ENCODE measurements at places on chromosomes 16 and 17.

GRCh38 chr17:75610103-75610984 lies 22.7 kb downstream of the MYO15B start:
- no peak for DNase-seq

GRCh38 chr16:11201498-11202259 lies 54.3 kb downstream of the SOCS1 start:
- DNase-seq = no peak

DNA sequence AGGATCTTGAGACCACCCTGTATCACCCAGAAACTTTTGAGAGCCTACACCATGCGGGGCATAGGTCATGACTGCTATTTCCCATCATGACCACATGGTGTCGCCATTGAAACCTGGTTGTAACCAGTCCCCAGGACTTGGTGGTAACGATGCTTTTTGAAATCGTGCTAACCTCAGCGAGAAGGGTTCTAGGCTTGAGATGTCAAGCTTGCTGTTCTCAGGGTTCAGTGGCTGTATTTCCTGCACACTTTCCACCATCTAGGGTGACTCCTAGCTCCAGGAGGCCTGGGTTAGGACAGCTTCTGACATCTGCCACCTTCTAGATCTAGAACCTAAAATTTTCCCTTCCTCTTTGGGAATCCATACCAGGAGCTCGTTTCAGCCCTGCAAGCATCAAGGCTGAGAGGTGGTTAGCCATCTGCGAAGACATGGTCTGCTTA lies 13.0 kb upstream of the SPNS3 start:
- DNase-seq = peak; percentile 26

- no peak for DNase-seq
These were observed 26.0 kb downstream of the TK2 start for GRCh38 chr16:66523861-66524354.

DNA sequence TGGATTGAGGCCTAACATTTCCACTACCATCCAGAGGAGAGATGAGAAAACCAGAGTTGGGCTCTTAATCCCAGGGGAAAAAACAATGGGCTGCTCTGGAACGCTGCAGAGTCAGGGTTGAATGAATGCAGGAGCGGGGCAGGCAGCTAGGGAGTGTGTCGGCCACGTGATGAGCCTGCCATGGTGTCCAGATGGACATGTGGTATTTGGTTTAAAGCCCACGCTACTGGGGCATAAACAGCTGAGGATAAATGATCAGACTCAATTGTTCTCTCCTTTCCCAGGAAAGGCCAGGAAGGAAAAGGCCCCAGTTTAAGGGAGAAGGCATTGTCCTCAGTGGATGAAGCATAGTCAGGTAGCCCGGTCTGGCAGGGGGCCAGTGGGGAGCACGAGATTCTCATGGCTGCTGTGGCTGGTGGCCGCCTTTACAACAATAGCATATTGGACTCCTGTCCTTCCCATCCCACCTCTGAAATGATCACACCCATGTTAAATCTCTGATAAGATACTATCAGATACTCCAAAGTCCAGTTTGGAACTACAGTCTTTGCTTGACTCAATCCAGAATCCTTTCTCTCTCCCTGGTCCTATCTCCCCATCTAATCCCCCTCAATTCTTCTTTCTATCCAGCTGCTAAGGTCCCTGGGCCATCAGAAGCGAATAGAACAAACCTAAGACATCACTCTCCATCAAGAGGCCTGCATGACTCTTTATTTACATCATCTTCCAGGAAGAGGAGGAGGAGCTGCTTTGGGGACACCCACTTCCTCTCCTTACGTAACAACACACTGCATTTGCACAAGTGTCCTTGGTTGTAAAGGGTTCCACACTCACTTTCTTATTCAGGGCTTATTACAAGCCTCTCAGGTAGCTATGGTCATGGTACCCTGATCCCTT lies 20.4 kb downstream of the CA4 start:
- DNase-seq = no peak

All from activated CD8-positive, alpha-beta memory T cell treated with anti-CD3 and anti-CD28 coated beads for 4 hours (primary cell).